Activated CD8-positive, alpha-beta memory T cell treated with anti-CD3 and anti-CD28 coated beads for 1 hour (primary cell): ENCODE measurements at places on chromosomes 4 and X.

GRCh38 chr4:183816882-183817509 lies 88.1 kb upstream of the STOX2 start:
- DNase-seq: no peak

- DNase-seq: no peak
Measured at GRCh38 chr4:48439988-48440387, 43.2 kb upstream of the SLC10A4 start.

- no peak for DNase-seq
Measured at GRCh38 chrX:14801136-14801535, 71.7 kb downstream of the FANCB start.

DNA sequence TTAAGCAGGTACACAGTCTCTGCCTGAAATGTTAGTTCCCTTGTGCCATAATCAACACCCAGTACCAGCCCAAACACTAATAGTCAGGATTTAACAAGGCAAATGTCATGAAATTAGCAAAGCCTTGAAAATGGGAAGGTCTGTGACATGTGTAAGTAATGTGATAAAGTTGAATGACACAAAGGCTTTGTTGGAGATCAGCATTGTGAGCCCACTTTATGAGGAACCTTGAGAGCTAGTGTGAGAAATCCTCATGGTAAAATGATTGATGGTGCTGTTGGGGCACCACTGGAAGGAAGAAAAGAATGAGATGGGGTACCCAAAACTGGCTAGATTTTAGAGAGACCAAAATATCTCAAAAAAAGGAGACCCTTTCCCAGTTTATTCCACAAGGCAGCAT lies 3.3 kb upstream of the LIN54 start:
- DNase-seq: no peak

DNA sequence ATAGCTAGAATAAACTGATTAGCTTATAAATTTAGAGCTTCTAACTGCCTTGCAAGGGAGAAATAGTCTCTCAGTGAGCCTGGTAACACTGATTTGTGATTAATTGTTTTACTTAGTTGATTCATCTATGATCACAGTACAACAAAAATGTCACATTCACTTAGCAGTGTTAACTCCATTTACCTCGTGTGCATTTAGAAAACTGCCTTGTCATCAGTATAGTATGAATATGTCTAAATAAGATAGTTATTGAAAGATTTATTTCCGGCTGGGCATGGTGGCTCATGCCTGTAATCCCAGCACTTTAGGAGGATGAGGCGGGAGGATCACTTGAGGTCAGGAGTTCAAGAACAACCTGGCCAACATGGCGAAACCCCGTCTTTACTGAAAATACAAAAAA lies 39.3 kb downstream of the FAM199X start:
- DNase-seq: no peak

GRCh38 chr4:81468678-81469077 lies 3.0 kb downstream of the RASGEF1B start:
- DNase-seq: no peak

GRCh38 chrX:155611302-155611701 lies 1.4 kb downstream of the TMLHE start:
- no peak for DNase-seq

- no peak for DNase-seq
Measured at GRCh38 chrX:4249401-4249800, 536.0 kb upstream of the PRKX start.

- DNase-seq: no peak
Measured at GRCh38 chrX:13837290-13837745, 20.4 kb upstream of the GPM6B start.

- no peak for DNase-seq
Measured at GRCh38 chr4:105520819-105521790, 31.3 kb upstream of the ARHGEF38 start.

DNA sequence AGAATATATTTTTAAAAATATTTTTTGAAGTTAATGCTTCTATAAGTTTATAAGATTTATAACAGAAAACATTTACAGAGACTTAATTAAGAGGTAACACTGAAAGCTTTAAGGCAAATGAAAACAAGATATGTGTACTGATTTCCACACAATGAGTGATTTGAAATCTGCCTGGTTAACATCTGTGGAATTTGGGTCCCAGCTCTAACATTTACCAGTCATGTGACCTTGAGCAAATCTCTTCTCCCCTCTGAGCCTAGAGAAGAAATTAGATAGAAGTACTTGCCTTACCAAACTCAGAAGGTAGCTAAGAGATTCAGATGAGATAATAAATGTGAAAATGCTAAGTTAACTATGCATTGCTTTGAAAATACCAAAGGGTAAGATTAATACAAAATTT lies 458.8 kb upstream of the LCORL start:
- DNase-seq: no peak

DNA sequence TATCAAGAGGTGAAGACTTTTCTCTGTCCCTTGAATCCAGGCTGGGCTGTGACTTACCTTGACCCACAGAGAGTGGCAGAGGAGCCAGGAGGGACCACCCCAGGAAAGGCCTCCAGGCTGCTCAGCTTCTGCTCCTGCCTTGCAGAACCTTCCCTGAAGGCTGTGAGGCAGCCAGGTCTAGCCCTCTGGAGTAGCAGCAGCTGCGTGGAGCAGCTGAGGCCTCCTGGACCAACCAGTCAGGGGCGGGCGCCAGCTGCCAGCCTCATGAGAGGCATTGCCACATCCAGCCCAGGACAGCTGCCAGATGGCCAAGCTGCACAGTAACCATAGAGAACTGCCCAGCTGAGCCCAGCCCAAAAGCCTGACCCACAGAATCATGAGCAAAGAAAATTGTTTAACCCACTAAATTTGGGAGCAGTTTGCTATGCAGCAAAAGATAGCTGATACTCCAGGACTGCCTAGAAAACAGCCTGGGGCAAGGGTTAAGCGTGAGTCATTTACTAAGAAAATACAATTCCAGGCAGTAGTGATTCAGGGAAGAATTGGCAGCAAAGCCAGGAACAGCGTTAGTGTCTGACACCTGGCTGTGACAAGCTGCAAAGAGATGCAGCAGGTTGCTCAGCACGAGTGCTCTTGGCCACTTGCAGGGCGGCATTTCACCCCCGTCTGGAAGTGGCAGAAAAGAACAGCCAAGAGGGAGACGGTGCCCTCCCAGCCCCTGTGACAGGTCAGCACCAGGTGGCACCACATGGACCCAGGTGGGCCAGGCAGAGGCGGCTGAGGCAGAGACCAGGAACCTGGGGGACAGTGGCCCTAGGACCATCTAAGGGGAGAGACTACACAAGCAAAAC lies 14.7 kb upstream of the PDE6B start:
- DNase-seq: no peak

DNA sequence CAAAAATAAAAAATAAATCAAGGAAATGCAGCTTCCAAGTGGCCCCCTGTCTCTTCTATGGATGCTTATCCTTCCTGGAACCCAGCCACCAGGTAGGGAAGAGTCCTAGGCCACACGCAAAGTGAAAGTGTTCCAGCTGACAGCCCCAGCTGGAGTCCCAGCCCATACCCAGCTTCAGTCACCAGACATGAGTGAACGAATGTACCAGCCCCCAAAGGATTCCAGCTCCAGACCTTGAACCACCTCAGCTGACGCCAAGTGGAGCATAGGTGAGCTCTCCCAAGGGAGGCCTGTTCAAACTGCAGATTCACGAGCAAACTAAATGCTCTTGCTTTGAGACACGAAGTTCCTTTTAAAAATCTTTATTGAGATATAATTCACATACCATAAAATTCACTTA lies 62.0 kb downstream of the BCOR start:
- no peak for DNase-seq

GRCh38 chrX:118508221-118508620 lies 12.6 kb downstream of the DOCK11 start:
- no peak for DNase-seq

- DNase-seq: no peak
Measured at GRCh38 chrX:115367455-115367854, 77.9 kb downstream of the LUZP4 start.

GRCh38 chr4:142081025-142081424 lies 444.6 kb downstream of the IL15 start:
- no peak for DNase-seq

GRCh38 chrX:39260965-39261364 lies 459.7 kb downstream of the MID1IP1 start:
- no peak for DNase-seq

DNA sequence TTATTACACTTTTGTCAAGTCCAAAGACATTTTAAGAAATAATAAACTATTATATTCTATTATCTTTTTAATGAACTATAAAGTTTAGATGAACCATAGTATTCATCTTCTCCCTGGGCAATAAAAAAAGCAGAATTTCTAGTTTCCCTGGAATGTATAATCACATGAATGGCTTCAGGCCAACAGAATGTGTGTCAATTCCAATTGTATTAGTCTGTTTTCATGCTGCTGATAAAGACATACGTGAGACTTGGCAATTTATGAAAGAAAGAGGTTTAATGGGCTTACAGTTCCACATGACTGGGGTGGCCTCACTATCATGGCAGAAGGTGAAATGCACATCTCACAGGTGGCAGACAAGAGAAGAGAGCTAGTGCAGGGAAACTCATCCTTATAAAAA lies 70.7 kb upstream of the ANXA10 start:
- no peak for DNase-seq
